ENCODE measurements at places on chromosomes 5 and 9. TPM values are rescaled to one million over a fixed set of nuclear protein-coding genes. Genes with fewer than 3 reads are reported as not detected.

SPINK5 gene
- 19.8 TPM for total RNA-seq

F2RL1 gene
- total RNA-seq: 5.7 TPM

ZNF366 gene
- not detected for total RNA-seq

ENC1 gene
- 125 TPM for total RNA-seq

TMEM171 gene
- not detected for total RNA-seq

PCDHGA12 gene
- total RNA-seq: 4.1 TPM

PDCD1LG2 gene
- not detected for total RNA-seq

CCNO gene
- total RNA-seq: 0.20 TPM

All from mesothelial cell of epicardium (in vitro differentiated cells).